ENCODE measurements at places on chromosomes 5 and 9.
A peak's percentile ranks its signal among the peaks of the same experiment; 100 is the strongest.

DNA sequence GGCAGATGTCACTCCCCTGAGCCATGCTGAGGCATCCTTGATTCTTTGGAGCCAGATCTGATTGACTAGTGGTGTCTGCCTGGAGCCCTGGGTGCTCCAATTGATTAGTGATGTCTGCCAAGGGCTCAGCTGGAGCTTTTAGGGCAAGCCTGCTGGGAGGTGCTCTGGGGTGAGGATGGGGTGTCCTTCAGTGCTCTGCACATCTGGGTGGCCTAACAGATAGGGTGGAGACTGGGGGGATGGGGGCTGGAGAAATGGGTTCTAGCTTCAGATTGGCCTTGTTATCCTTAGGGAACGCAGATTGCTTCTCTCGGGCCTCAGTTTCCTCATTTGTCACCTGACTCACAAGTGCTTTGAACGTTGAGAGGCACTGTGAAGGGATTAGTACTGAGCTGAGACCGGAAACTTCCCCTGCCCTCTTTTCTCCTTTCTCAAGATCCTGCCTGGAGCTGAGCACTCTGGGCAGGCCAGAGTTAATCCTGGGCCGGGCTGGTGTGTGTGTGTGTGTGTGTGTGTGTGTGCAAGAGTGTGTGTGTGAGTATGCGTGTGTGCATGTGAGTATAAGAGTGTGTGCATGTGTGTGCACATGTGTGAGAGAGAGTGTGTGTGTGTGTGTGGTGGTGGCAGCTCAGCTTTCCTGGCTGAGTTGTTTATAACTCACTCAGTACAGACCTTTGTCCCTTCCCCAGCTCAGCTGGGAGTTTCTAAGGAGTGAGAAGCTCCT lies 5.6 kb upstream of the IER5L start:
- DNase-seq: no peak

GRCh38 chr5:37664551-37664950 lies 175.3 kb downstream of the GDNF start:
- no peak for DNase-seq

DNA sequence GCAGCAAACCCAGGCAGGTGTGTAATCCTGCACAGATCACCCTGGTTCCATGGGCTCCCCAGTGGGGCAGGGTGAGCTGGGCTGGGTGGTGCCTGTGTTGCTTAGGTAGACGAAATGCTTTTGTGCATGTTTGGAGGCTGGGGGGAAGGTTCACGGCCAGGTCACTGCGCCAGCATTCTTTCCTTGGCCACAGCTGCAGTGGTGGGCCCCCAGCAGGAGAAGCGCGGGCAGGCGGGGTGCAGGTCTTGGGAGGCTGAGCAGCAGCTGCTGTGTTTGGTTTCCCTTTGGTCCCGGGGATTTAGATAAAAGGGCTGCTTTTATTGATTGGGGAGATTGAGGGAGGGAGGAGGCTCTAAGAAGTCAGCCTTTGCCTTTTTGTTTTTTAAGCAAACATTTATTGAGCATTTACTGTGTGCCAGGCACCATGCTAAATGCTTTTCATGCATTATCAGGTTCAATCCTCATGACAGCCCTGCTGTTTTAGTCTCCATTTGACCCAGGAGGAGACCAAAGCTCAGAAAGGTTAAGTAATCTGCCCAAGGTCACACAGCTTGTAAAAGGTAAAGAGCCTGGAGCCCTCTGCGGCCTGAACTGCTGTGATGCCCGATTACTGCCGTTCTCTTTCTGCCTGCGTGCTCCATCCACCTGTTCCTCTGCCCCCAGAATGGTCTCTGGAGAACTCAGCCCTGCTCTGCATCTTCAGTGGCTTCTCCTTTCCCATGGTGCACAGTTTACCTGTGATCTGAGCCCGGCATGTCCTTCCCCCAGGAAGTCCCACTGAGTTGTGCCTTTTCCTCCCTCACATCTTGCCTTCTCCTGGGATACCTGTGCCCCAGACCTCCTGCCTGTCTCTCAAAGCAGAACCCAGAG lies 94.4 kb downstream of the MACROH2A1 start:
- no peak for DNase-seq

GRCh38 chr9:114668146-114668545 lies 10.5 kb upstream of the TEX53 start:
- no peak for DNase-seq

GRCh38 chr5:172769616-172770373 lies 1.2 kb downstream of the DUSP1 start:
- DNase-seq: peak; percentile 18

DNA sequence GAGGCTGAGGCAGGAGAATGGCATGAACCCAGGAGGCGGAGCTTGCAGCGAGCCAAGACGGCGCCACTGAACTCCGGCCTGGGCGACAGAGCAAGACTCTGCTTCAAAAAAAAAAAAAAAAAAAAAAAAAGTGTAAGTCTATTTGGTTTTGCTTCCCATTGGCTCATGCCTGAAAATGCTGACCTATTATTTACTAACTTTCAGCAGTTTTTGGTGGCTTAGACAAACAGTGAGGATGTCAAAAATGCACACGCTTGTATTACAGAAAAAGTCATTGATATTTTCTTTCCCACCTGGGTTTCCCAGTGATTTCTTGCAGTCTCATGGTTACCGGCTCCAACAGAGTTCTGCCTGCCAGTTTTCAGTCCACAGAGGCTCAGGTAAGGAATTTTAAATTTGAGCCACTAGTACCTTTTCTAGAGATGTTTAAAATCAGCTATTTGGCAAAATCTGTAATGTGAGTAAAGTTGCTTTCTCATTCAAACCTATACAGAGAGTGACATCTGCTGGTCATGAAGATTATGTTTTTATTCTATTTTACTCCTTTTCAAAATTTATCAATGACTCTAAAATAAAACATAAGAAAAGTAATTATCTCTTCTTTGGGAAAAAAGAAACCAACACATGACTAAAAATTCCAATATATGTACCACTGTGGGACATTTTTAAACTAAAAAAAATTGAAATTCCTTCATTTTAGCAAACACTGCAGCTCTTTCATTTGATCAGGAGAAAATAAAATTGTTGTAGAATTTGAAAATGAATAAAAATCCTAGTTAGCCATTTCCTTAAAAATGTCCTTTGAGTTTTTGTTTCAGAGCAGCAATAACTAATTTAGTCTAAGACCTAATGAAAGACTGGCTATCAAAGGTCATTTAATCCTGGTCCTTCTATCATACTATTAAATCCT lies 8.8 kb downstream of the FAM200C start:
- no peak for DNase-seq

DNA sequence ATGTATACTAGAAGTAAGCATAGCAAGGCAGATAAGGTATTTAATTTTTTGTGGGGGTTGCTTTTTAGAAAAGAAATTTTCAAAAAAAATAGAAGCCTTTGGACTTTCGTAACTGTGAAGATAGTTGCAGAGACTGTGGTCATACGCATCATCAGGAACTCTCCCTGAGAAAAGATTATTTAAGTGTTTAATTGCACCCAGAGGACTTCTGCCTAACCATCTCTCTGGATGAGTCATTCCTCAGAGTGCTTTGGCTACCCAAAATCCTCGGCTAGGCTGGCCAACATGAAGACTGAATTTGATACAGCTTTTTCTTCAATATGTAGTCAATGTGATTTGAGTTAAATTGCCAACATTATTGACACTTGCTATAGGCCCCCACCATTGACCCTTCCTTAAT lies 296.4 kb downstream of the TLR4 start:
- no peak for DNase-seq

- no peak for DNase-seq
Measured at GRCh38 chr5:101605700-101606099, 690.4 kb downstream of the SLCO4C1 start.

DNA sequence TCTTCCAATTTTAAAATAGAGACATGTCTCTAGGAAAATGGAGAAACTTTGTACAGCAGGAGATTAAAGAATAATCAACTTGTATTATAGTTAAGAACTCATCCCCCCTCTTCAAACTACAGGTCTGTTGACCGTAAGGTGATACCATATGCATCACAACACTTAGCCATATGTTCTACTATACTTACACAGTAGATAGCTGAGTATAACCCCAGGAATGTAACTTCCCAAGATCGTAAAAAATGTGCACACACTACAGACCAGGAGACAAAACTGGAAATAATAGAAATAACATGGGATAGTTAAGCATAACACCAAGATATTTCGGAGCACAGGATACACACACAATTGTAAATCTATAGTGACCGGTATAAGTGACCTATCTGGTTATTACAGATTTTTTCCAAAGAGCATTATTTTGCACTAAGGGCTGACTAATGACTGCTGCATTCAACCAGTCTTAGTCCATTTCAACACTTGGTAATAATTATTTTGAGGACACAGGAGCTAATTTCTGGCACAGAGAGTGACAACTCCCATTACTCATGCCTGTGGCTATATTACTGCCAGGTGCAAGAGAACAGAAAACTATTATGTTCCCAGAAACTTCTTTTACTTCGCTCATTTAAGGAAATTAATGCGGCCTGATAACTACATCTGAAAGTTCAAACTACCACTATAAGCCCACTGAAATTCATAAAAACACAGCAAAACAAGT lies 15.4 kb upstream of the ZNF622 start:
- DNase-seq: no peak

- DNase-seq: no peak
Measured at GRCh38 chr9:130780865-130781504, 54.1 kb upstream of the ABL1 start.

DNA sequence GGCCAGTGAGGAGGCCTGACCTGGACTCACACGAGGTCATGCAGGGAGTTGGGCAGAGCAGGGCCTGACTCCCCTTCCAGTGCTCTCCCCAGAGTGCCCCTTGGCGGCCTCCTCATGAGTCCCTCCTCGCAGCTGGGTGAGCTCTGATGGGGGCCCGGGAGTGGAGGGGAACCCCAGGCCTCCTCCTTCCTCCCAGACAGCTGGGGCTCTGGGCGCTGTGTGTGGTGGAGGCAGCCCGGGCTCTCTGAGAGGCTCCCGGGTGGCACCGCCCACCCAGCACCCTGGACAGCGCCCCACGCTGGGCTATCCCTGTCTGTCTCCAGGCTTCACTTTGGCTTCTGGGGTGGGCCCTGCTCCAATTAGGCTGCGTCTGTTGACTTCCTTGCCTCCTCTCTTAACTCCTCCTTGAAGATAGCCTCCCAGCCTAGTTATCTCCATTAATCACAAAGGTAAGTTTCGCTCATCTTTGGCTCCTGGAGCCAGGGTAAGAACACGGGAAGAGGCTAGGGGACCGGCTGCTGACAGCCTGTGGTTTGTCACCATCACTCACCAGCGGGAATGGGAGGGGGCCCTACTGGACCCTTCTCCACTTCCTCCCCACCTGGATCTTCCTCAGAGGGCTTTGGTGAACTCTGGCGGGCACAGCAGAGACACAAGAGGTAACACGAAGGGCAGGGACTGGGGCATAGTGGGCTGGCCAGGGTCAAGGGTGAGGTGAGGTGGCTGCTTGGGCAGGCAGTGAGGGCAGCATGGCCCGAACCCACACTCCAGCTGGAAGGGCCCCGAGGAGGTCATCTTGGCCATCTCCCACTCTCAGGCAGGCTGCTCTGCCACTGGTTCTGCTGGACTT lies 13.1 kb downstream of the PSD2 start:
- peak; percentile 56 for DNase-seq

- DNase-seq: no peak
Measured at GRCh38 chr5:156850206-156850751, at the start of gene PPP1R2B. PPP1R2B (plus strand) TSS chr5:156850295; CDS start chr5:156850563, 268 bp downstream.

GRCh38 chr9:76676857-76677256 lies 87.4 kb upstream of the PCA3 start:
- no peak for DNase-seq

DNA sequence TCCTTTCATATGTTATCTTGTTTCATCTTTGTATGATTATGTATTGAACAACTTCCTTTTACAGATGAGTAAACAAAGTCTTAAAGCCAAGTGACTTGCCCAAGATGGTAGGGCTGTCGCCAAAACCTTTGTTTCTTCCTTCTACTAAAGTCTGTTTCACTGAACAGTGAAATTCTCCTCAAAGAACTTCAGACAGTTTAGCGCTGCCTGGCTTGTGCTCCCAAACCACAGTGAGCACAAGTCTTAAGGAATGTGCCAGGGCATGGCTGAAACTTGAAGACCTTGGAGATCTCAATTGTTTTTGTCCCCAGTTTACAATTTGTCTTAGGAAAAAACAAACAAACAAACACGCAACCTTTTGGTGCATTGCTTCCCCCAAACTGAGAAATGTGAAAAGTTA lies 273.5 kb downstream of the CRB2 start:
- DNase-seq: no peak

DNA sequence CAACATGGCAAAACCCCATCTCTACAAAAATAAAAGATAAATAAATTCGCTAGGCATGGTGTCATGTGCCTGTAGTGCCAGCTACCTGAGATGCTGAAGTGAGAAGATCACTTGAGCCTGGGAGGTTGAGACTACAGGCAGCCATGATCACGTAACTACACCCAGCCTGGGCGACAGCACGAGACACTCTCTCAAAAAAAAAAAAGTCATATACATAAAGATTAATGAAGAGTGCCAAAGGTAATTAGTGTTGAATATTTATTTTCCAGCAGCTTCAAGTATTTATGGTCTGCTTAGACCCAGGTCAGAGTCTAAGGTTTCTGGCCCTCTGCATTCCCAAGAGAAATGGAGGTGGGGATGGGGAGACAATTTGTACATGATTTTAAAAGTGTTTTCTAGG lies 167.7 kb downstream of the CD180 start:
- DNase-seq: no peak

- DNase-seq: no peak
Measured at GRCh38 chr9:134381671-134382516, 55.6 kb downstream of the RXRA start.

DNA sequence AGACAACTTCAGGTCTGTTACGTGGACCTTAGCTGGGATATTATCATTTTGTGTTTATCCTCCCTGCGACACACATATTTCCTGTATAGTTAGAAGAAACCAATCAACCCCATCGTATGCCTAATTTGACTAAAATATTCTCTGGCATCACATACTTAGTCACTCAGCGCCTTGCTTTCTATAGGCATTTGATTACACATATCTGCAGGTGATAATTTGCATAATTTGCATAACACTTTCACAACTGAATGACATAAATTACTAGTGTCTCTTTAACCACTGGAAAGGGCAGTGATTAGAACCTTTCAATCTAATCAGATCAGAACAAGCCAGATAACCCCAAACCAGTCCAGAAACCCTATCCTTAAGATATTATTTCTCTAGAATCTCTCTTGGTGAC lies 390.2 kb downstream of the TLR4 start:
- DNase-seq: no peak

DNA sequence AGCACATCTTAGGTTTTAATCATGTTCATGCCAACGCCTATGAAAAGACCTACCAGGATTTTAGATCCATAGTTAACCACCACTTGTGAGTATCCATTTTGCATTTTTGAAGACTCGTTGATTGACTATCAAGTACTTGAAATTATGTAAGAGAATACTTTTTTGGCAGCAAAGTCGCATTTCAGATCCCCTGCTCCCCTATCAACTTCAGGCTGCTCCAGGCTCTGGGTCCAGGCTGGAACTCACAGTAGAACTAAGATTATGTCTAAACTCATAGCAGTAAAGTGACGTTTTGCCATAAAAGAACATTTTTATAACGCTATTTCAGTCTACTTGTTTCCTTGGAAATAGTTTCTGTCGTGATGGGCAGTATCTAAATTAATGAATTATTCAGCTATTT lies 267.7 kb downstream of the FANCC start:
- DNase-seq: no peak

Measured in naive thymus-derived CD4-positive, alpha-beta T cell (primary cell).